ENCODE measurements at places on chromosomes 3 and 15.

- DNase-seq = no peak
Measured at GRCh38 chr3:135809021-135809634, 156.4 kb upstream of the PPP2R3A start.

DNA sequence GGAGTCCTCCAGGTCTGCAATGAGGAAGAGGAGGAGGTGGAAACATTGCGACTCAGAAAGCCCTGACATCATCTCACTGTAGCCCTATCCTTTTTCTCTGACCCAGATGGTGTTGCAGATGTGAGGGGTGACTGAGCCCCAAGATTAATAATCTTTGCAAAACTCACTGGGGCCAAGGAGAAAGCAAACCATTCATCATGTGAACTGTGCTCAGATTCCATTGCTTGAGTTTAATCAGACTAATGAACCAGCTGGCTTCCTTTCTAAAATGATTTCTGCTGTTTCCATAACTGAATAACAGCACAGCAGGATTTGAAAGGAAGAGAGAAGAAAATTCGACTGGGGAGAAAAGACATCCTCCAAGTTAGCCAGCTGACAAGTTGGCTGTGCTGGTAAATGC, 13.4 kb upstream of the DGKG start:
- no peak for DNase-seq

DNA sequence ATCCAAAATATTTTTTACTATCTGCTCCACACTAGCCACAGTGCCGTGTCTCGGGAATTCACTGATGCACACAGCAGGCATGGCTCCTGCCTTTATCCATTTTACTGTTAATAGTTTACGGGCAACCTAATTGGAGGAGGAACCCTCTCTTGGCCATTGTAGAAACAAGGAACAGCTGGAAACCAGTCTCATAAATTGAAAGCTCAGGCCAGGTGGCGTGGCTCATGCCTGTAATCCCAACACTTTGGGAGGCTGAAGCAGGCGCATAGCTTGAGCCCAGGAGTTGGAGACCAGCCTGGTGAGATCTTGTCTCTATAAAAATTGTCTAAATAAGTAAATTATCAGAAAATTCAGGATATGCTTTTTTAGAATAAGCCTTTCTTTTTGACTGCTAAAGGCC, 39.0 kb downstream of the IL5RA start:
- DNase-seq = no peak

GRCh38 chr15:81256916-81257315, 60.2 kb downstream of the IL16 start:
- DNase-seq = no peak

DNA sequence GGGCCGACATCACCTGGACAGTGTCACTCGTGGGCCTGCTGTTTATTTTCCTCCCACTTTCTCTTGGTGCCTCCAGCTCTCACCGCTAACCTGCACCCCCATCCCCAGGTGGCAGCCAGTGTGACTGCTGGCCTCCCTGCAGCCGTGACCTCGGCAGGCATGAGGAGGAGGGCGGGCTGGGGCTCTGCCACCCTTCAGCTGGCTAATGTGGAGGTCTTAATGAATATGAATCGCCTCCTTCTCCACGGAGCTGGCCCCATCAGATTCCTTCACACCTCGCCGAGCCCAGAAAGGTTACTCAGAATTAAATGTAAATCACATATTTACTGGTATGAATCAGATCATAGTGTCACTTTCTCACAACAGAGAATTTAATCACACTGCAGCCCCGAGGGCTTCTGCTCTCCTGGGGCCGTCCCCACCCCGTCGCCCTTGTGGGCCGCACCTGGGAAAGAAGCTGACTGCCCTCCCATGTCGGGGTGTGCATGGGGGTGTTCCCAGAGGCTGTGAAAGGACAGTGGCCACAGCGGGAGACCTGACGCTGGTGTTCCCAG, 171.1 kb upstream of the TLE3 start:
- no peak for DNase-seq

- no peak for DNase-seq
Measured at GRCh38 chr3:106124818-106125217, 256.0 kb upstream of the CBLB start.

- DNase-seq = no peak
Measured at GRCh38 chr3:150975086-150975991, 2.8 kb upstream of the CLRN1 start.

DNA sequence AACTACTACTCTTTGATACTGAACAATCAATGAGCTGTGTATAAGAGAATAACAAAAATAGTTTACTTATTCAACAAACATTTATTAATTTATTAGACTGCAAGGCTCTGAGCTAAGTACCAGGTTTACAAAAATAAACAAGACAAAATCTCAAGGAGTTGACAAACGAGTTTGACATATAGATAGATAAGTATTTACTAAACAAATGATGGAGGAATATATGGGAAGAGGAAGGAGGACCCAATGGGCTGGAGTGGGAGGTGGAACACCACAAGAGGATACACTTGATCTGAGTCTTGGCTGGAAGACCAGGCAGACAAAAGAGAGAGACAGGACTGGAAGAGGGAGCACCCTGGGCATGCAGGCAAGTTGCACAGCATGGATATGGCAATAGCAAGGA, 47.5 kb upstream of the FSIP1 start:
- DNase-seq = no peak

- DNase-seq = no peak
Measured at GRCh38 chr15:70044168-70044567, 53.5 kb downstream of the TLE3 start.

DNA sequence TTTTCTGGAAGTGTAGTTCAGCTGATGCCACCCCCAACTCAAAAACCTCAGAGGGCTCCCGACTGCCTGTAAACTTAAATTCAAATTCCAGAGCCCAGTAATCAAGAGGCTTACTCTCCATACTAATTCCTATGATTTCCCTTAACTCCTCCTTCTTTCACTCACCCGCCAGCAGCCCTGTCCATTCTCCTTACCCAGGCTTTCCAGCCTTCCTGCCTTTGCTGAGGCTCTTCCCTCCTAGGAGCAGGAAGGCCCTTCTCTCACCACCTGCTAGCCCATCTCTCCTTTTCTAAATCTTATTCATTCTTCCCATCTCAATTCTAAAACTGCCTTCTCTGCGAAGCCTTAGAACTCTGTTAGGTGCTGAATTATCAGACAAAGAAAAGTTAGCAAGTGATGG, 30.4 kb downstream of the RORA start:
- no peak for DNase-seq

- DNase-seq = no peak
Measured at GRCh38 chr15:52464478-52464877, 64.2 kb downstream of the MYO5A start.

- DNase-seq = no peak
Measured at GRCh38 chr15:83845230-83845629, 191.3 kb downstream of the ADAMTSL3 start.

All from activated T-helper 9 cell treated with anti-CD3 and anti-CD28 coated beads, Interleukin-2, amount 50 U/mL, for 16 hours (primary cell).